T-helper 22 cell (primary cell): ENCODE measurements at places on chromosomes 3 and 15.

DNA sequence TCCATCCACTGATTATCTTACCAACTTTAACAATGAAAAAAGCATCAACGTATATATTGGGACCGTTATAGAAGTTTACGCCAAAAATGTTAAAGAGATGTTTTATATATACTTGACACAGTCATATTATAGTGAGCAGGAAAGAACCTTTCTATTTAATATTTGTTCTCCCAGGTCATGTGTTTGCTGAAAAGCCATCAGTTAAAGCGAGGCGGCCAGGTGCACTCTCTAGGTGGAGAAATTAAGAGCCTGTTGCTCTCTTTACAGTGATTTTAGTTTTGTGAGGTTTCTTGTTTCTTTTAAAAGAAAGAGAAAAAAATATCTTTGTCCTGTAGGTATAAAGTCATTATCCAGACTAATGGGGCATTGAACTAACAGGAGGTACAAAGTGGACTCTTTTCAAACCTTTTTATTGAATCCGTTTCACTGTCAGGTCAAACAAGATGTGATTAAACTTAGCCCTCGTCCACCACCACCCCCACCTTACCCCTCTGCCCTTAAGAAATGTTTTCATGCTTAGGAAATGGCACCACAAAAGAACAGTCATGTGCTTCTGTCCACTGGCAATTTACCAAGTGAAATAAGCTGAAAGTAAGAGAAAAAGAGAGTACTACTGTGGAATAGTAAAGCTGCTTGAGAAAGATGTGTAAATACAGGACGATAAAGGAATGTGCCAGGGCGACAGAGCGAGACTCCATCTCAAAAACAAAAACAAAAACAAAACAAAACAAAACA is 279.9 kb downstream of the PTPRG start:
- no peak for DNase-seq

- no peak for DNase-seq
These were observed 224.7 kb downstream of the CACNA2D3 start for GRCh38 chr3:54347060-54347459.

DNA sequence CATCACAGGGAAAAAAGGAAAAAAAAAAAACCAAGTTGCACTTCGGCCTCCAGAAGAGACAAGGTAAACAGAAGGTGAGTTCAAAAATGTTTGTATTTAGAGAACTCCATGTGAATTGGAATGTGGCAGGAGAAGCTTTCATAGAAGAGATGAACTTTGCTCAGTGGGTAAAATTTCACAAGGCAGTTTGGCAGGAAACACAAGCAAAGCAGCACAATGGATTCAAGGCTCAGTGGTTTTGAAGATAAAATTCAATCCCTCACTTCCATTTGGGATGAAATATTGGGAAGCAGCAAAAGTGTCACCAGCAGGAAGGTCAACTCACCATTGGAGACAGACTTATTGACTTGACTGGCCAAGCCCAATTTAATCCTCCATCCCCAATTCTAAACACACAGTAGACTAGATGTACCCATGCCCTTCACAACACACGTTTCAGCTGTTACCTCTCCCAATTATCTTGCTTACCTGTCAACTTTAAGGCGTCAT is 256.7 kb upstream of the ICE2 start:
- DNase-seq: no peak

DNA sequence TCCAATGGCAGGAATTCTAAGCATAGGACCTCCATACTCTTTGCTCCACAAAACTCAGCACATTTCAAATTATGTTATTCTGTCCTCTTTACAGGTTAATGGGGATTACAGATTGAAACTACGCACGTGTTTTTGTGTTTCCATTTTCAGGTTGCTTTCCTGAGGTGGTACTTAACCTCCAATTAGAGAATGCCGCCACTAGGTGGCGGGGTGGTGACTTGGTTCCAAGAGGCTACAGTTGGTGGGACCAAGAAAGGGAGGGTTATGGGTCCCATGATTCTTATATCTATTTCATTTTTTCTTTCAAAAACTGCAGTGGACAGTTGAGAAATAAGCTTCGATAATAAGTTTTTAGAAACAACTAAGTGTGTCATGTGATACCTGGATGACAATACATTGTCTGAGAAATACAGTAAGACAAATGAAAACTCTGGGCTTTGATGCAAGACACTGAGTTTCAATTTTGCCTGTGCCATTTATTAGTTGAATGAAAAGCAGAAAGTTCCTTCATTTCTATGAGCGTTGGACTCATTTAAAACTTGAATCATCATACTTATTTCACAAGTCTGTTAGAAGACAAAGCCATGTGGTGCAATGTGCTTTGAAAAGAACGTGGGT is 539.0 kb downstream of the FGF12 start:
- DNase-seq: no peak
